ENCODE measurements at places on chromosomes 11 and 22. TPM values are rescaled to one million over a fixed set of nuclear protein-coding genes. Genes with fewer than 3 reads are reported as not detected.

DNA sequence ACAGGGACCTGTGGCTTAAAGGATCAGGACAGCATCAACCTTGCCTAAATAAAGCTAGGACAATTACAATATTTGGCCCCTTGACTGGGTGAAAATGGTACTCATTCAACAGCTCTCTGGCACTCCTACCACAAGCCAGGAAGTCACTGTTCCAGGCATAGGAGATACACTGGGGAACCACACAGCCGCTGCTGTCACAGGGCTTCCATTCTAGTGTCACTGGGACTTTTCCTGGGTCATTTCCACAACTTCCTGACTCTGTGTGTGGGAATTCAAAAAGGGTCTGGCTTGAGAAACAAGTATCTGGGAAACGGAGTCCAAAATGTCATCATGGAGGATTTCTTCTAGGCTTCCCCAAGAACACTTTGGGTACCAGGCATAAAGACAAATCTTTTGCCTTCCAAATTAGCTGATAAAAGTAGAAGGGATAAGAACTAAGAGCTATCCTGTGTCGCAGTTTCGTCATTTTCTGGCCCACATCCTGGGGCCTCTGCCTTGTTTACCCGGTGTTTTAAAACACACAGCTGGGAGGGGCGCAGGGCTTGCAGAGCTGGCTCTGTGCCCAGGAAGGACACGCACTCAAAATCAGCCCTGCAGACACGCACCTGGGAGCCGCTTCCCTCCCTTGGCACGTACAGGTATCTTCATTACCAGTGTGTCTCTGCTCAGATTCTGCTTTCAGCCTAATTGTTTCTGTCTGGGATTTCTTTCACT lies 38.0 kb downstream of the TMEM45B start:
- peak overlapping the region; percentile 53 for H3K4me3 ChIP-seq
- no peaks in the 10 kb centered on the region for H3K27me3 ChIP-seq
- peaks cover 56% of the 10 kb centered on the region for H3K4me1 ChIP-seq
- DNase-seq, result peak; percentile 89

GRCh38 chr11:19191530-19192169 lies 10.1 kb downstream of the CSRP3 start:
- no peak overlapping the region for H3K4me3 ChIP-seq
- no peaks in the 10 kb centered on the region for H3K27me3 ChIP-seq
- no peak overlapping the region for H3K27ac ChIP-seq
- H3K36me3 ChIP-seq, result no peaks in the 10 kb centered on the region
- H3K4me1 ChIP-seq, result no peaks in the 10 kb centered on the region

DNA sequence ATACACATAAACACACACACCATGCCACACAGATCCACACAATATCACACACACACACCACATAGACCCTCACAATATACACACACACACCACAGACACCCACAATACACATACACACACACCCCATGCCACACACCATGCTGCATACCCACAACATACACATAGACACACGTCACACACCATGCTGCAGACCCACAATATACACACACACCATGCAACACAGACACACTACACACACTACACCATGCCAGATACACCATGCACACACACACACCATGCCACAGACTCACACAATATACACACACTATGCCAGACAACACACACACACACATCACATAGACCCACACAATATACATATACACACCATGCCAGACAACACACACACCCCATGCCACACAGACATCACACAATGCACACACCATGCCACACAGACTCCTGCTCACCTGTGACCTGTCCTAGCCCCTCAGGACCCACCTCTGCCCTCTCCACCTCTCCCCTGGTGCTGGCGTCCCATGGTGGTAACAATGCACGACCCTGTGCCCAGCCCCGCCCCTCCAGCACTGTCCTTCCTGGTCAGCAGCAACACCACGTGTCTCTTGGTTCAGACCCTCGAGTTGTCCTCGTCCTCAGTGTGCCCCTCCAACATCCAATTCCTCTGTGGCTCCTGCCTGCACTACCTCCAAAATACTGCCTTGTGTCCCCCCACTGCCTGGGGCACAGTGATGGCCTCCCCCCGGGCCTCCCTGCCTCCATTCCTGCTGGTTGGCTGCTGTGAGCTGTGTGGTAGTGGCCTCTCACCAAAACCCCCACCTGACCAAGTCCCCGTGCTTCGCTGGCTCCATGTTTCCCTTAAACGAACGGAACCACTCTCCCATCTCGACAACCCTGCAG lies 23.7 kb upstream of the RFPL3 start:
- H3K27ac ChIP-seq, result no peak overlapping the region
- DNase-seq, result no peak
- no peak overlapping the region for H3K4me3 ChIP-seq
- no peaks in the 10 kb centered on the region for H3K36me3 ChIP-seq

- H3K4me3 ChIP-seq, result no peak overlapping the region
- H3K27me3 ChIP-seq, result peaks cover 77% of the 10 kb centered on the region
- H3K4me1 ChIP-seq, result peaks cover 4% of the 10 kb centered on the region
- no peak for DNase-seq
- no peak overlapping the region for H3K27ac ChIP-seq
Observed at GRCh38 chr22:36816339-36816635, 548 bp downstream of the PVALB start.

DNA sequence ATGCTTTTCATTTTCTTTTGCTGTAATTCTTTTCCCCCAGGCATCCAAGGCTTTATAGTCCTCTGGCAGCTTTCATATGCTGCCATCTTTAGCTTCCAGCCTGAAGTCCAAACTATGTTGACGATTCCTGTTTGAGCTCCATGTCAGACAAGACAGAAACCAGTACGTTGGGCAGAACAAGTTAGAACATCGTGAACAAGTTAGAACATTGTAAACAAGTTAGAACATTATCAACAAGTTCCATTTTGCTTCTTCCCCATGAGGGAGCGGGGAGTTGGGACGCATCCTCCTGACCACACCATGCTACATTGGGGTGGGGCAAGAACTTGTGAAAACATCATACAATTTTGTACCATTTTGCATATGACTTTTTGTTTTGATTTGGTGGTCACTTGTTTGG lies 23.9 kb downstream of the GLB1L2 start:
- no peak overlapping the region for H3K4me3 ChIP-seq
- peaks cover 14% of the 10 kb centered on the region for H3K4me1 ChIP-seq

DNA sequence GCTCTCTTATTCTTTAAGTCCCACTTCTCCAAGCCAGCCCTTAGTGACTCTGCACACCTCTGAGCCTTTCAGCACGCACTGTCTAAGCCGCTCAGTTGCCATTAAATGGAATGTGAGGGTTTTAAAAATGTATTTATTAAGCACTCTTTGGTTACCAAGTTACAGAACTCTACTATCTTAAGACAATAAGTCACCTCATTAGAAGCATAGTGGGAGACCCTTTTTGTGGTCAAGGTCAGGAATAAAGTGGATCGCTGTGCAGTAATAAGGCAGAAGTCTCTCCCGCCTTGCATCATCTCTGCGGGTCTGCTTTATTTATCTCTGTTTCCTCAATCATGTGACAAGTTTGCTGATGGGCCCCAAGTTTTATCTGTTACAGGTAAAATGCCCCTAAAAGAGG lies 11.9 kb downstream of the SLC25A18 start:
- no peaks in the 10 kb centered on the region for H3K4me1 ChIP-seq
- DNase-seq, result no peak
- no peaks in the 10 kb centered on the region for H3K27me3 ChIP-seq
- no peak overlapping the region for H3K27ac ChIP-seq

Gene DEFB131B
- total RNA-seq, result not detected

Gene OR52I1
- not detected for total RNA-seq

DNA sequence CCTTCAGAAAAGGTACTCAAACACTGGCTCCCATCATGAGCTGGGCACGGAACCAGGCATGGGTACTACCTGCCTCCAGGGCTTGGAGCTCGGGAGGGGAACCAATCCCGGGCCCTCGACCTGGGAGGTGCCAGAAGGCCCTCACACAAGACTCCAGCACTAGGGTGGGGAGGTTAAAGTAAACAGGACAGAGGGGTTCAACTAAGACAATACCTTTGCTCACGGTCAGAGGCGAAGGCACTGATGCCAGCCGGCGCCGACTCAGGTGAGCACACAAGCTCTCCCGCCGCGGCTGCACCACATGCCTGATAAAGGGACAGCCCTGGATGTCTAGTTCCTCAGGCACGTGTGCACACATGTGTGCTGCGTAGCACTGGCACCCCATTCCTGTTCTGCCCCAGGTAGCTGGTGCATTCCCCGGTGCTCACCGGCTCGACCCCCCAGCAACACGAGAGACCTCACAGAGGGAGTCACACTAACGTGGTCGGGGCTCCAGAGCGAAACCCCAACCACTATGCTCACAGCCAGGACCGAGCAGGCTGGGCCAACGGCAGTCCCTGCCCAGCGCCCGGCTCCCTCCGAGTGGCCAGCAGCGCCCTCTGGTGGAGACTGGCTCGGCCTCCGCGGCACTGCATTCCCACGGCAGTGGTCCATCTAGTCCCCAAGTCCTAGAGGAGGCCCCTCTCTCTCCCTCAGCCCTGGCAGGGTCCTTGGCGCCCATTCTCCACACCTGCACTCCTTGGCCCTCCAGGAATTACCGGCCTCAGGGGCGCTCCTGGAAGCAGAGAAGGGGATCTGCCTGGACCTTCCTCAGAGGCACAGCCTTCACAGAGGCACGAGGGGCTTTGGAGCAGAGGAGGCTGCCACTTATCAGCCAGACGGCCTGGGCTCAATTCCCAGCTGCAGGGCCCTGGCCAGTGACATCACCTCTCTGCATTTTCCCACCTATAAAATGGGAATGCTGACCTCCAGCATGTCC lies 28.8 kb upstream of the MOB2 start:
- no peak overlapping the region for H3K4me3 ChIP-seq
- peaks cover 19% of the 10 kb centered on the region for H3K4me1 ChIP-seq
- H3K27me3 ChIP-seq, result no peaks in the 10 kb centered on the region
- peak; percentile 64 for DNase-seq
- no peaks in the 10 kb centered on the region for H3K36me3 ChIP-seq

Gene WNT7B
- not detected for total RNA-seq

- H3K27ac ChIP-seq, result no peak overlapping the region
- no peaks in the 10 kb centered on the region for H3K27me3 ChIP-seq
- H3K4me1 ChIP-seq, result no peaks in the 10 kb centered on the region
- H3K36me3 ChIP-seq, result peaks cover 2% of the 10 kb centered on the region
Observed at GRCh38 chr11:75450826-75451821, 18.1 kb upstream of the KLHL35 start.

Gene UBQLNL
- total RNA-seq, result 0.45 TPM

Gene GAS2
- 1.3 TPM for total RNA-seq

DNA sequence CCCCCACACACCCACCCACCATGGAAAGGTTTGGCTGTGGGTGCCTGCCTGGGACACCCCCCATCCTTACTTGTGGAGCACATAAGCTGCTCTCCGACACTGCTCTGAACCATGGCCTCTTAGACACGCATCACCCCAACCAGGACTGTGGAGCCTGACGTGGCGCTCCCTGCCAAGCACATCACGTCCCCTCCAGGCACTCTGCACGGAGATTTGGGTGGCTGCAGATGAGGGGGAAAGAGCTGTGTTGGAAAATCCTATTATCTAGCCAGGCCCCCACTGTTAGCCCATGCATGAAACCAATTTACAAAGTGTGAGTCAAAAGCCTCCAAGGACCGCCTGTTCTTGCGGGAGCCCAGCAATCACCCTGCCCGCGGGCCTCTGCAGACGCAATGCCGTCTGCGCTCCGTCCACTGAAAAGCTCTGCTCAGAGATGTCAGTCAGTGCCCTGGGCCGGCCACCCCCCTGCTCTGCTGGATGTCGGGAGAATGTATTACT lies 163.4 kb upstream of the NECTIN1 start:
- no peak overlapping the region for H3K27ac ChIP-seq
- no peaks in the 10 kb centered on the region for H3K36me3 ChIP-seq
- no peak for DNase-seq
- H3K4me1 ChIP-seq, result peaks cover 4% of the 10 kb centered on the region

DNA sequence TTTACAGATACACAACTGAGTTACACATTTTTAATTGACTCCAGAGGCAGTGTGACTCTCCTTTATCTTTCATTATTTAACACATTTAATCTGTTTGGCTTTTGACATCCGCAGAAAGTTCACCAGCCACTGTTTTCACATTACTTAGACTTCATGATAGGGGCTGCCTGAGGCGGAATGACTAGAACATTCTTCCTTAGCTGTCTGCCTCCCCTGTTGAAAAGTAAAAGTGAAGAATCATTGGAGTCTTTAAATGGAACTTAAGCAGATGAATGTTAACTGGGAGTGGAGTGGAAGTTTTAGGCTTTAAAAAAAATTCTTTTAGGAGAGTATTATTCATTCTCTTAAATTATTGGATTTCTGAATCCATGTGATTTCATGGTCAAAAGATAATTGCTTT lies 229.2 kb upstream of the MTNR1B start:
- no peak overlapping the region for H3K27ac ChIP-seq
- no peak for DNase-seq
- no peak overlapping the region for H3K4me3 ChIP-seq
- H3K36me3 ChIP-seq, result no peaks in the 10 kb centered on the region

DNA sequence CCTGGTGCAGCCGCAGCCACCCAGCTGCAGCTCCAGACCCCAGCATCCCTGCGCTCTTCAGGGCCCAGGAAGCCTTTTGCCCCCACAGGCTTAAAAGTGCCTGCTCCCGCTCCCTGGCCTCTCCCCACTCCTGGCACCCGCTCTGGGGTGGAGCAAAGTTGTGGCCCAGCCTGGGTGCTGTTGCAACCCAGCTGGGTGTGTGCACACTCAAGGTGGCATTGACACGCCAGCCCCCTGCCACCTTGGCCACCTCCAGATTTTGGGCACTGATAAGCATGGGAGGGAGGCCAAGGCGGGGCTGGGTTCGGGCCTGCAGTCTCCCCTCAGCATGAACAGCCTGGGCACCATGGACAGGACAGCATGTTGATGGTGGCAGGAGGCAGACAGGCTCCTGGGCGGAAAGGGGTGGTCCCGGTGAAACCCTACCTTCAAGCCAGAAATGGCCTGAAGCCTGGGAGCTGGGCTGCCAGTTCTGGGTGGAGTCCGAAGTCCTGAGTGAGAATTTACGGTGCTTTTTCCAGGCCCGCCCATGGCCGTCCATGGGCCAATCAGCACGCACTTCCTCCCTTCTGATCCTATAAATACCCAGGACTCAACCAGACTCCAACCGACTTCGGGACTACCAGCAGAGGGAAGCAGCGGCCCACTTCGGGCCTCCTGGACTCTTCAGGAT lies 23.6 kb upstream of the RNASEH2C start:
- no peak overlapping the region for H3K27ac ChIP-seq
- H3K36me3 ChIP-seq, result no peaks in the 10 kb centered on the region
- H3K4me3 ChIP-seq, result no peak overlapping the region
- peaks cover 23% of the 10 kb centered on the region for H3K27me3 ChIP-seq
- DNase-seq, result no peak

Gene ACR
- total RNA-seq, result not detected

GRCh38 chr22:33921525-33922348 lies 1.5 kb upstream of the LARGE1 start:
- peaks cover 13% of the 10 kb centered on the region for H3K4me1 ChIP-seq
- H3K27ac ChIP-seq, result no peak overlapping the region
- no peak for DNase-seq
- peak overlapping the region; percentile 58 for H3K4me3 ChIP-seq

- H3K36me3 ChIP-seq, result peaks cover 84% of the 10 kb centered on the region
- H3K4me1 ChIP-seq, result peaks cover 41% of the 10 kb centered on the region
- no peak overlapping the region for H3K27ac ChIP-seq
- H3K27me3 ChIP-seq, result no peaks in the 10 kb centered on the region
- DNase-seq, result no peak
Observed at GRCh38 chr11:57417056-57417455, 9.9 kb downstream of the SLC43A3 start.

Gene HTR3A
- total RNA-seq, result not detected

Gene PAMR1
- total RNA-seq, result not detected

Gene BARX2
- not detected for total RNA-seq

All from activated CD4-positive, alpha-beta T cell treated with anti-CD3 and anti-CD28 coated beads, Interleukin-2, amount 10 ng/mL, durations not matched to agents 7 days and 5 days (primary cell).